ENCODE measurements at places on chromosomes 16 and 17. TPM values are rescaled to one million over a fixed set of nuclear protein-coding genes. Genes with fewer than 3 reads are reported as not detected.

GRCh38 chr16:84398701-84399100 lies 30.4 kb downstream of the ATP2C2 start:
- H3K4me3 ChIP-seq = no peak overlapping the region
- peaks cover 5% of the 10 kb centered on the region for H3K36me3 ChIP-seq
- peaks cover 16% of the 10 kb centered on the region for H3K4me1 ChIP-seq
- H3K27ac ChIP-seq = no peak overlapping the region
- no peaks in the 10 kb centered on the region for H3K27me3 ChIP-seq

The TXNL4B gene
- total RNA-seq = 12.2 TPM

The KCNJ2 gene
- 7.5 TPM for total RNA-seq

The ITGAE gene
- 28.8 TPM for total RNA-seq

The ABCC12 gene
- not detected for total RNA-seq

GRCh38 chr17:6297960-6298359 lies 137.0 kb downstream of the AIPL1 start:
- H3K27me3 ChIP-seq = peaks cover 18% of the 10 kb centered on the region
- no peak for DNase-seq
- no peak overlapping the region for H3K4me3 ChIP-seq
- peaks cover 4% of the 10 kb centered on the region for H3K4me1 ChIP-seq
- no peaks in the 10 kb centered on the region for H3K36me3 ChIP-seq

DNA sequence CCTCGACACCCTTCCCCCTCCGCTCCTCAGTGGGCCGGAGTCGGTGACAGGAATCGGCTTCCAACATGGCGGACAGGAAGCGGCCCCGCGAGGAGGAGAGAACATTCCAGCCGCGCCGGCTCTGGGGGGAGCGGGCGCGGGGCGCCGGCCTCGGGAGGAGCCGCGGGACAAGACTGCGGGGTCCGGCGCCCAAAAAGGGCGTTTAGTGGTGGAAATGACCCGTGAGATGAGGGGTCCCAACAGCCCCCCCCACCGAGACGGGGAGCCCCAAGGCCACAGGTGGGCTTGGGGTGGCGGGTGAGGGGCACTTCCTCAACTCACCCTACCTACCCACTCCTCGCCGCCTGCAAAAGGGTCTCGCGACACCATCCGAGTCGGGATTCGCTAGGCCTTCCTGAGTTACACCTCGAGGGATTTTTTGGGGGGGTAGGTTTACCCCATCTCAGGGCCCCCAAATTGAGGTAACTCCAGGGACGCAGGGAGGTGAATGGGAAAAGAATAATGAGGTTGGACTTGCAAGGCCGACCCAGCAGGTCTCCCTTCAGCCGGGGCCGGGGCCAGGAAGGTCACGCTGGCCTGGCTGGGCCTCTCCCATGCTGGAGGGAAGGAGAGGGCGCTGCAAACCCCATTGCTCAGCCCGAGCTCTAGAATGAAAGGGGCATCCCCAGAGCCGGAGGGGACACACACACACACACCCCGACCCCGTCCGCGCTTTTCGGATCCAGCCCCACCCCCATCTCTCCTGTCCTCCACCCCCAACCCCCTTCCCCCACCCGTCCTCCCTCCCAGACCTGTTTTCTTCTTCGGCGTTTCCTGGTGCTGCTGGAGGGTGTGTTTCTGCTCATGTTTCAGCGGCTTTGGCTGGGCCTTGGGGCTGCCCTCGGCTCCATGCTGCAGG lies 707 bp downstream of the NUFIP2 start:
- peaks cover 3% of the 10 kb centered on the region for H3K27me3 ChIP-seq
- peak overlapping the region; percentile 100 for H3K4me3 ChIP-seq
- H3K36me3 ChIP-seq = peaks cover 12% of the 10 kb centered on the region
- H3K27ac ChIP-seq = peak overlapping the region; percentile 100

The AATK gene
- total RNA-seq = 4.6 TPM

GRCh38 chr16:85041219-85042166 lies 13.9 kb downstream of the KIAA0513 start:
- peaks cover 3% of the 10 kb centered on the region for H3K27me3 ChIP-seq
- peaks cover 23% of the 10 kb centered on the region for H3K4me1 ChIP-seq
- H3K27ac ChIP-seq = no peak overlapping the region
- H3K36me3 ChIP-seq = peaks cover 4% of the 10 kb centered on the region
- DNase-seq = no peak
- H3K4me3 ChIP-seq = no peak overlapping the region

GRCh38 chr17:18009609-18010420 lies 29.2 kb downstream of the ATPAF2 start:
- no peak overlapping the region for H3K4me3 ChIP-seq
- H3K36me3 ChIP-seq = peaks cover 9% of the 10 kb centered on the region
- H3K27me3 ChIP-seq = no peaks in the 10 kb centered on the region
- no peak overlapping the region for H3K27ac ChIP-seq
- no peaks in the 10 kb centered on the region for H3K4me1 ChIP-seq

DNA sequence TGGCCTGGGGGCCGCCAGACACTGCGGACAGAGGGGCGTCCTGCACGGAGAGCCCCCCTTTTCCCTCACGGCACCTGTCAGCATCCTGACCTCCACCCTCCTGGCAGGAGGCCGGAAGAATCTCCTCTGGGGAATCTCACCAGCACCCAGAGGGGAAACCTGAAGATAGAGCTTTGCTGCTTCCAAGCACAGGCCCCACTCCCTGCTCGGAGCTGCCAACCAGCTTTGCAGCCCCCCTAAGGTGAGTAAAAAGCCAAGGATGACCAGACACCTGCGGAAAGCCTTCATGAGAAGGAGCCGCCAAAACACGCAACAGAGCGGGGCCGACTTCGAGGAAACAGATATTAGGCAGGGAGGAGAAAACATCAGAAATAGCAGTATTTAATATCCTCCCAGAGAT lies 3.4 kb upstream of the RBFOX3 start:
- no peaks in the 10 kb centered on the region for H3K36me3 ChIP-seq
- H3K4me1 ChIP-seq = peaks cover 10% of the 10 kb centered on the region
